ENCODE measurements at places on chromosomes 16 and 17. TPM values are rescaled to one million over a fixed set of nuclear protein-coding genes. Genes with fewer than 3 reads are reported as not detected.

The MON1B gene
- total RNA-seq, result 51.4 TPM

The NPIPB12 gene
- total RNA-seq, result 73.1 TPM

- no peaks in the 10 kb centered on the region for H3K4me1 ChIP-seq
- DNase-seq, result no peak
- H3K36me3 ChIP-seq, result no peaks in the 10 kb centered on the region
- no peak overlapping the region for H3K27ac ChIP-seq
- H3K27me3 ChIP-seq, result no peaks in the 10 kb centered on the region
- no peak overlapping the region for H3K4me3 ChIP-seq
Measured at GRCh38 chr17:77294761-77295160, 154.0 kb downstream of the SEC14L1 start.

DNA sequence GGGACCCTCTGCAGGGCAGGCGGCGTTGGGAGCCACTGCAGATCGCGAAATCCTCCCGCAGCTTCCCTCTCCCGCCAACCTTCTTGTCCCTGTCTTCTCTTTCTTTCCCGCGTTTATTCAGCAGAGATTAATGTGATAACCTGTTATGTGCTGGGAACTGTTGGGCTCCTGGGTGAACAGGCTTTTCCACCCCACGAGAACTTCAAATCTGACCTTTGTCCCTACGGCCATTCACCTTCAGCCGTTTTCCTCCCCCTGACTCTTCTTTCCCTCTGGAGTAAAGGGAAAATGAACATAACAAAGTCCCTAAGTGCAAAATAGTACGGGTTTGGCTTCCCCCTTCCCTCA, 15.2 kb upstream of the KPNA2 start:
- no peaks in the 10 kb centered on the region for H3K36me3 ChIP-seq
- DNase-seq, result no peak
- peak overlapping the region; percentile 27 for H3K4me3 ChIP-seq
- peaks cover 4% of the 10 kb centered on the region for H3K4me1 ChIP-seq
- peak overlapping the region; percentile 85 for H3K27ac ChIP-seq

DNA sequence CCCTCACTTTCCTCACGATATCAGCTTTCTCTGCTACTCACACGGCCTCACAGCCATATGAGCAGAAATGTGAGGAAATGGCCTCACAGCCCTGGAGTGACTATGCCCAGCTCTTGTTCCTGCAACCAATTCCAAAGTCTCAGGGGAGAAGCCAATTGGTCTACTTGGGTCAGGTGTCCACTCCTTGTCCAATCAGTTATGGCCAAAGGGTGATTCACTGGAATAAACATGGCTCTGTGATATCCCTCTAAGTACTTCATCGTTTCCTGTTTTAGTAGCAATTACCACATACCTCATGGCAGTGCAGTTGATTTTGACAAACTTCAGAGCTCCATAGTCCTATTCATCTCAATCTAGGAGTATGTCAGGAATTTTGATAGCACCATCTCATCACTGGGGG, 195.4 kb downstream of the KATNIP start:
- H3K4me1 ChIP-seq, result peaks cover 22% of the 10 kb centered on the region
- no peaks in the 10 kb centered on the region for H3K27me3 ChIP-seq
- no peak overlapping the region for H3K4me3 ChIP-seq
- H3K36me3 ChIP-seq, result no peaks in the 10 kb centered on the region
- H3K27ac ChIP-seq, result no peak overlapping the region

DNA sequence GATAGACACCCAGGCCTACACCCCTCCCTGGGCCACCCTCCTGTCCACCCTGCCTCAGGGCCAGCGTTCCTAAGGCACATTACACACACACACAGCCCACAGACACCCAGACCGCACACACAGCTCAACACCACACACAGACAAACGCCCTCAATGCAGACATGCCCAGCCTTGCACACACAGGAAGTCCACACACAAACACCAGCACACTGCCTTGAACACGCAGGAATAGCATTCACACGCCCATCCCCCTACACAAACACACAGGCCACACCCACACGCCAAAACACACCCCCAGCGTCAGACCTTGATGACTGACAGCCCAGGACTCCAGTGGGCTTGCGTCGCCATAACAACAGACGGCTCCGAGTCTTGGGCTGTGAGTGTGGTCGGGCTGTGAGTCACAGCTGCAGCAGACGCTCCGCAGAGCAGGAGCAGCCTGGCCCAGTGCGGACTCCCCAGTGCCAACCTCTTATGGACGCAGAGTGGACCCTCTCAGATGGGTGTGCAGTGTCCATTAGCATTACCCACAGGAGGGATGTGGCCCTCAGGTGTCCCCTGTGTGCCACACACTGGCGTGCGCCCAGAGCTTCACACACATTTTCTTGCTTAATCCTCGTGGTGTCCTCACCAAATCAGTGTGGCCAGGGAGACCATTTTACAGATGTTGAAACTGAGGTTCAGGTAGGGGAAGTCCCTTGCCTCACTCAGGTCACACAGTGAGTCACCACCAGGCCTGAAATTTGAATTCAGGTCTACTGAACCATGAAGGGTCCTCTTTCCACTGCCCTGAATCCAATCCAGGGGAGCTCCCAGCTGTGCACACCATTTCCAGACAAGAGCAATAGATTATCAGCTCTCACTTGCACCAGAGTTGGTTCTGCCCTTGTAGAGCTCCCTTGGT, 17.8 kb upstream of the RAI1 start:
- peak; percentile 24 for DNase-seq
- no peak overlapping the region for H3K4me3 ChIP-seq
- H3K27me3 ChIP-seq, result no peaks in the 10 kb centered on the region
- no peak overlapping the region for H3K27ac ChIP-seq
- H3K36me3 ChIP-seq, result no peaks in the 10 kb centered on the region

DNA sequence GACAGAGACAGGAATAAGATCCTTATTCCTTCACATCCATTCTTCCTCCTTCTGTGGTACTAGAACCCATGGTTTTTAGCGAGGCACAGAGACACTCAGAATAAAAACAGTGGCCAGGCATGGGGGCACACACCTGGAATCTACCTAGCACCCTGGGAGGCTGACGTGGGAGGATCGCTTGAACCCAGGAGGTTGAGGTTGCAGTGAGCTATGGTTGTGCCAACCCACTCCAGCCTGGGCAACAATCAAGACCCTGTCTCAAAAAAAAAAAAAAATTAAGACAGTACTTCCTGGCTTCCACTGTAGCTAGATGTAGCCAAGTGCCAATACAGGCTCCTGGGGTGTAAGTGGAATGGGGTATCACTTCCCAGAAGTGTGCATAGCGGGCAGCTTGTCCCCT, 7.4 kb upstream of the SPNS1 start:
- H3K27ac ChIP-seq, result no peak overlapping the region
- H3K27me3 ChIP-seq, result no peaks in the 10 kb centered on the region
- DNase-seq, result no peak
- no peaks in the 10 kb centered on the region for H3K4me1 ChIP-seq

Data from thyroid gland (tissue), 4 donors.